Activated T-helper 1 cell treated with Interleukin-2 at 50 U/mL for 16 hours (primary cell): ENCODE measurements at places on chromosomes 1 and 21.

DNA sequence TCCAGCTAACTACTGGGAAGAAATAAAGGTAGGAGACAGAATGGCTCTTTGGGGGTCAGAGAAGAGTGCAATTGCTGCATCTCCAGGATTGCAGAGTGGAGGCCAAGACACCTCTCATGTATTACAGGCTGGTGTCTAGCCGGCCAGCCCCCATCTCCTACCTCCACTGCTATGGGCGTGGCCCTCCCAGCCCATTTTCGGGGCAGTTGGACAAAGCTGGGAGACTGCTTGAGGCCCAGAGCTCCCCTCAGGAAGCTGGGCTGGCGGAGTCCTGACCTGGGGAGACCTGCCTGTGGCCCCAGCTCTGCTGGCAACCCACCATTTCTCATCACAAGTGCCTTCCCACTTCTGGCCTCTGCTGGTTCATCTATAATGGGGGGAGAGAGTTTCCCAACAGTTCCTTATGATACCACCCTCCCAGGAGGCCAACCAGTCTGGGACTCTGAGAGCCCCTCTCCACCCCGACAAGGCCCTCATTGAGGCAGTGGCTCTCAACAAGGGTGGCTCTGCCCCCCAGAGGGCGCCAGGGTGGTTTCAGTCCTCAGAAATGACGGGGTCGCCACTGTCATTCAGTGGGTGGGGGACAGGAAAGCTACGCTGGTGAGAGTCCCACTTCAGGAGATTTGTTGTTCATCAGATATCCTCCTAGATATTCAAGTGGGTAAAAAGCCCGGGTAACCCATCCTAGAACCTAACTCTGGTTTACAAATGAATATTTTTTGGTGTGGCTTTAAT lies 11.5 kb downstream of the RAP1GAP start:
- no peak for DNase-seq

DNA sequence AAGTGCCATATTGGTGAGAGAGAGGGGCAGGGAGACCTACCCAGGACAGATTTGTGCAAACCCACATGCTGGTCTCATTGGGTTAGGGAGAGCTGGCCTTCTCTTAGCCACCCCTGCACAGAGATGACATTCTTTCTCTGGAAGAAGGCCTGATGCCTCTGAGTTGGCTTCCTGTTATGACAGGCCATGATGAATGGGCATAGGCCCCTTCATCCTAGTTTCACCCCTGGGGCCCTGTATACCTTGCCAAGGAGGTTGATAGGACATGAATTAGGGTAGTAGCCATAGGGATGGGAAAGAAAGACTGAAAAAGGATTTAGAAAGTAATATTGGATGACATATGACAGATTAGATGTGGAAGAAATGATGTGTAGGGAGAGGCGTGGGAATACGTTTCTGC lies 46.6 kb downstream of the TENT5C start:
- no peak for DNase-seq

GRCh38 chr21:36627242-36627641 lies 71.7 kb upstream of the SIM2 start:
- DNase-seq = no peak

GRCh38 chr21:42739061-42739931 lies 85.9 kb downstream of the PDE9A start:
- DNase-seq = no peak

DNA sequence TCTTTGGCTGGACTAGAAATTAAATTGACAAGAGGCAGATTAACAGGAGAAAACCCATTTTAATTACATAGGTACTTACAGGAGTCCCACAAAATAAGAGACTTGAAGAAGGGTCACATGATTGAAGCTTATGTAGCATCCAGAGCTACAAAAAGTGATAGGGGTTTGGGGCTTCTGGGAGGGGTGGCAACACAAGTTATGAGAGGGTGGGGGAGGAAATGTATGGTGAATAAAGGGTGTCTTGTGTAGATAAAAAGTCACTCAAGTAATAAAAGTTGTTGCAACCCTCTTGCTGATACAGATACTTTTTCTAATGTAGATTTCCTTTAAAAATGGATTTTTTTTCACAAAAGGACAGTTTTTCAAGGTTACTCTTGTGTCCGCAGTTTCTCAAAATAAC lies 24.0 kb downstream of the USP25 start:
- DNase-seq = no peak

GRCh38 chr1:26075421-26076144 lies 8.2 kb upstream of the TRIM63 start:
- DNase-seq = no peak

DNA sequence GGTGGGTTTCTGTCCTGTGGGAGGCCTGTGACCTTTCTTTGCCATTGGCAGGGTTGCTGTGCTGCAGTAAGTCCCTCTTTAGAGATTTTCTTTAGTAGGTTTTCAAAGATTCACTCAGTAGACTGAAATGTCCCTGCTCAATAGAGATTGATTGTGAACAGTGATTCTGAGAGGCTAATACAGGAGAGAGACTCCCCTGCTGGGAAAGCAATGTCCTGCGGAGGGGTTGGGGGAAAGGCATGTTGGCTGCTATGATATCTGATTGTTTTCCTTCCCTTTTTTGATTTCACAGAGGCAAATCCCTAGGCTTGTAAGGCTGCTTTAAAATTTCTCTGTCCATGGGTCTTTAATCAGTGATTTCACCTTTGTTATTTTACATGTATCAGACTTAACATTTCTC lies 589.9 kb downstream of the ADGRL2 start:
- no peak for DNase-seq

DNA sequence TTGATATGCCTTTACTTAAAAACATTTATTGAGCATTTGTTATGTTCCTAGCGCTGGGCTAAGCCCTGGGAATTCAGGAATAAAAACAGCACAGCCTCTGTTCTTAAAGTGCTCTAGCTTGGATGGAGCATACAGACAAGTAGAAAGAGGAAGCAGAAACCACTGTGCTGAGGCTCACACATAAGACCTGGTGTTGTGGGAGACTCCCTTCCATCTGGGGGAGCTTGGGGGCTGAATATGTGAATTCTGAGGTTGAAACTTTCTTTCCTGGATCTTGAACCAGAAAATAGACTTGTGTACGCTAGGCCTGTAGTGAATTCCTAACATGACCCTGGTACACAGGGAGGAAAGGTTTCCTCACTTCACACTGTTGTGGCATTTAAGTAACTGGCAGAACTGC lies 209.9 kb downstream of the ZNF326 start:
- DNase-seq = no peak

- no peak for DNase-seq
Measured at GRCh38 chr1:14605945-14606344, 7.5 kb downstream of the KAZN start.

GRCh38 chr1:172041742-172042141 lies 200.4 kb downstream of the DNM3 start:
- DNase-seq = no peak

DNA sequence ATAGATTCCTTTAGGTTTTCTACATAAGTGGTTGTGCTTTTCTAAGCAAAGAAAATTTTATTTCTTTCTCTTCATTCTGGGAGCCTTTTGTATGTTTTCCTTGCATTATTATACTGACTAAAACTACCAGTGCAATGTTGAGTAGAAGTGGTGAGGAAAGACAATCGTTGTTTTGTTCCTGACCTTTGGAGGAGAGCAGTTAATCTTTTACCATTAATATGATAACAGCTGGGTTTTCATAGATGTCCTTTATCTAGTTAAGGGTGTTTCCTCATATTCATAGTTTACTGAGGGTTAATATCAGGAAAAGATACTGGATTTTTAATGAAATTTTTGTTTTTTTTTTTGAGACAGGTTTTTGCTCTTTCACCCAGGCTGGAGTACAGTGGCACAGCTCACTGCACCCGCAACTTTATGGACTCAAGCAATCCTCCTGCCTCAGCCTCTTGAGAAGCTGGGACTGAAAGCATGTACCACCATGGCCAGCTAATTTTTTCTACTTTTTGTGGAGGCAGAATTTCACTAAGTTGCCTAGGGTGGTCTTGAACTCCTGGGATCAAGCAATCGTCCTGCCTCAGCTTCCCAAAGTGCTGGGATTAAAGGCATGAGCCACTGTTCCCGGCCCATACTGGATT lies 9.0 kb upstream of the KCTD3 start:
- DNase-seq = no peak
